ENCODE measurements at places on chromosomes 5 and 9. TPM values are rescaled to one million over a fixed set of nuclear protein-coding genes. Genes with fewer than 3 reads are reported as not detected.

GRCh38 chr5:116157902-116158301, 73.1 kb downstream of the COMMD10 start:
- DNase-seq: no peak

DNA sequence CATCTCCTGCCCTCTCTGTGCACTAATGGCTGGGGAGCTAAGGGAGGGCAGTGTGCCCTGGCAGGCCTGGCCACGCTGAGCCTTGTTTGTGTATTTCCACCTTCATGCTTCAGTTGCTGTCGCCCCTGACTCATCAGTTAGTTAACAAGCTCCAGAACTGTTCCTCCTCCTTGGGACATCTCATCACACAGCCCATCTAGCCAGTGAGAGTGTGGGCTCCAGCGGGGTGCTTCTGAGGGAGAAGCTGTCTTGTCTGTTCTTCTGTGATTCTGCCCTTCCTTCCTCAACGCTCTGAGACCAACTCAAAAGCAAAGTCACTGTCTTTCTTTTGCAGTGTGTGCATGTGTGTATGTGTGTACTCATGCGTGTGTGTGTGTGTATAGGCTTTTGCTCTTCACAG, 58.3 kb upstream of the CPEB4 start:
- peak; percentile 49 for DNase-seq

Gene PCDHGC3
- polyA plus RNA-seq: 92.5 TPM

GRCh38 chr9:19885608-19886007, 96.8 kb upstream of the SLC24A2 start:
- DNase-seq: no peak

DNA sequence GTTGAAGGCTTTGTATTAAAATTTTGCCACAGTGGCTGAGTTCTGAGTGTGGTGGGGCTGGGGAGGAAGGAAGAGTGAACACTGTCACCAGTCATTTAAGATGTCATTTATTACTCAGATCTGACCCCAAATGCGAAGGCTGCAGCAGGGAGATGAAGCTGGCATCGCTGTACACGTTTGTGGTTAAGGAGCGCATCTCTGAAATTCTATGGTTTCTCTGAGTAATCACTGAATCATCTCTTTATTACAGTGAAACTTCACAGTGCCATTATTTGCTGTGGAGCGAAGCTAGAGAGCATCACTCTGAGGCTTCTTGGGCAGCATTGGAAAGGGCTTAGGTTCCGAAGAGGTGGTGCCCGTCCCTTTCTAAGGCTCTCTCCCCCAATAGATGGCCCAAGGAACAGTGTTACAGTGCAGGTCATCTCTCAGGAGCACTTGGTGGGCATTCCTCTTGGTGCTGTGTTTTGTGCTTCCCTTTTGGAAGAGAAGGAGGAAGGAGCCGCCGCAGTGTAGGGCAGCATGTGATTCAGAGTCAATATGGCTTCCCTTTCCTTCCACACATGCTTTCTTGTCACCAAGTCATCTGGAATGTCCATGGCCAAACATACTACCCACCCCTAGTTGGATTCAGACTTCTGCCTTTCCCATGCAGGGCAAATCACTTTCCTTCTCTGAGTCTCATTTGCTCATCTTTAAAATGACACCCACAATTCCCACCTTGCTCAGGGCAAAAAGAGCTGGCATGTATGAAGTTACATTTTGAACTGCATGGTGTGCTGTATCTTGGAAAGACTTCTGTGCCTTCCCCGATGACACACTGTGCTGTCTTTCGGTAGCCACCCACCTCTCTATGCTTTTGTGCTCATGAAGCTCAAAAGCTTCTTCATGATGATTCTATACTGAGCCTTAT, 9.3 kb upstream of the TEX48 start:
- no peak for DNase-seq

- DNase-seq: no peak
Observed at GRCh38 chr5:30108051-30108450, 1085.4 kb upstream of the CDH6 start.

GRCh38 chr5:69078921-69079540, 14.8 kb upstream of the SLC30A5 start:
- DNase-seq: no peak

DNA sequence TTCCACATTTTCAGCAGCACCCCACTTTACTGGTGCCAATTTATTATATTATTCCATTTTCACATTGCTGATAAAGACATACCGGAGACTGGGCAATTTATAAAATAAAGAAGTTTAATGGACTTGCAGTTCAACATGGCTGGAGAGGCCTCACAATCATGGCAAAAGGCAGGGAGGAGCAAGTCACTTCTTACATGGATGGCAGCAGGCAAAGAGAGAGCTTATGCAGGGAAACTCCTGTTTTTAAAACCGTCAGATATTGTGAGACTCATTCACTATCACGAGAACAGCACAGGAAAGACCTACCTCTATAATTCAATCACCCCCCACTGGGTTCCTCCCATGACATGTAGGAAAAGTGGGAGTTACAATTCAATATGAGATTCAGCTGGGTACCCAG, 641.8 kb upstream of the MEF2C start:
- no peak for DNase-seq

DNA sequence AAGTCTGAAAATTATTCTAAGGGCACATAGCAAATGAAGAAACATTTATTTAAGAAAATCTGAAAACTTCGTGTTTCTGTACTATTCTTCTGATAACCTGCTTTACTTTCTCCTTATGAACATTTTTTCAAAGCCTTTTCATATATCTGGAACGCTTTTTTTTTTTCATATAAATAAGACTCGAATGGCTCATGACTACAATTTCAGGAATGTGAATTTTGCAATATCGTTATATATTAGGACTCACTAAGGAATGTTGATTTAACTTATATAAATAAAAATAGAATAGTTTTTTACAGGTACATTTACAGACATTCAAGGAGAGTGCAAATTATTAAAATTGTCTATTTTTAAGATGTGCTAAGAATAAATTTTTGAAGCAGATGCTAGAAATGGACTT, 42.9 kb downstream of the GPBP1 start:
- no peak for DNase-seq

Gene SV2C
- polyA plus RNA-seq: 0.13 TPM

GRCh38 chr9:13613296-13613695, 333.8 kb upstream of the MPDZ start:
- no peak for DNase-seq

Gene NR5A1
- 0.19 TPM for polyA plus RNA-seq

- no peak for DNase-seq
Observed at GRCh38 chr9:36445800-36446361, 45.8 kb upstream of the RNF38 start.

GRCh38 chr5:157271740-157272271, 5.9 kb downstream of the CYFIP2 start:
- DNase-seq: no peak

DNA sequence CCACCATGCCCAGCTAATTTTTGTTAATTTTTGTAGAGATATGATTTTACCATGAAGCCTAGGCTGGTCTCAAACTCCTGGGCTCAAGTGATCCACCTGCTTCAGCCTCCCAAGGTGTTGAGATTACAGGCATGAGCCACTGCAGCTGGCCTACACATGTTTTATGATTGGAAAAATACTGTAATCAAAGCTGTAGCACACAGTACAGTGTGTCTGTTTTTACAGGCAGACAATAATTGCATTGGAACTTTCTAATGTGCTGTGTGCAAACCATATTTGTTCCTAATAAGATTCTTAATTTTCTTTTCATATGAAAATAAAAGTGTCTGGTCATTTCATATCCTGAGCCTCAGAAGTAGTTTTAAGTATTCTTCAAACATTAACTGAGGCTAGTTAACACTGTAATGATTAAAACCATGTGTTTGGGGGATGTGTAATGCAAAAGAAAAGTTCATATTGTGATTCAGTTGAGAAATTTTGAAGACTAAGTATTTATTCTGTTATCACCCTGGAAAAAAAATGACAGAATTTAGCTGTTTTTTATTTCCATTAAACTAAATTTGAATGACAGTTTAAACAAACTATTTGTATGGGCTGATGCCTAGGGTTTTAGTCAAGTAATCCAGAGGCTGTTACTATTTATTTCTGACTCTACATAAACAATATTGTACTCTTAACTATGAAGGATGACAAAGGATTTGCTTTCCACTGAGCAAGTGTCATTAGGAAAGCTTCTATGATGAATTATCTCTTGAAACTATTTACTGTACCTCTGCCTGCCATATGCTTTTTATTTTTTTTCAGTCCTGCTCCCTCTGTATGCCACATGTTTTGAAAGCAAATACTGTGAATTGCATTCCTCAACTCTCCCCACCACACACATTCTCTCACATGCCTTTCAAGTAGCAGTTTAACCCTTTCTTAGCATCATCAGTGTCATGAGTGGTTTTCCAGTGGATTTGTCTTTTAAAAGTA, 111.5 kb downstream of the MTREX start:
- DNase-seq: peak; percentile 31

Data from renal pelvis (tissue), 12 donors.